ENCODE measurements at places on chromosomes 7 and 10.

- no peak for DNase-seq
Measured at GRCh38 chr10:13784067-13784466, 197.3 kb downstream of the PRPF18 start.

- no peak for DNase-seq
Measured at GRCh38 chr10:104391150-104391968, 37.7 kb downstream of the CFAP58 start.

GRCh38 chr10:81733542-81733941 lies 141.5 kb upstream of the NRG3 start:
- no peak for DNase-seq

DNA sequence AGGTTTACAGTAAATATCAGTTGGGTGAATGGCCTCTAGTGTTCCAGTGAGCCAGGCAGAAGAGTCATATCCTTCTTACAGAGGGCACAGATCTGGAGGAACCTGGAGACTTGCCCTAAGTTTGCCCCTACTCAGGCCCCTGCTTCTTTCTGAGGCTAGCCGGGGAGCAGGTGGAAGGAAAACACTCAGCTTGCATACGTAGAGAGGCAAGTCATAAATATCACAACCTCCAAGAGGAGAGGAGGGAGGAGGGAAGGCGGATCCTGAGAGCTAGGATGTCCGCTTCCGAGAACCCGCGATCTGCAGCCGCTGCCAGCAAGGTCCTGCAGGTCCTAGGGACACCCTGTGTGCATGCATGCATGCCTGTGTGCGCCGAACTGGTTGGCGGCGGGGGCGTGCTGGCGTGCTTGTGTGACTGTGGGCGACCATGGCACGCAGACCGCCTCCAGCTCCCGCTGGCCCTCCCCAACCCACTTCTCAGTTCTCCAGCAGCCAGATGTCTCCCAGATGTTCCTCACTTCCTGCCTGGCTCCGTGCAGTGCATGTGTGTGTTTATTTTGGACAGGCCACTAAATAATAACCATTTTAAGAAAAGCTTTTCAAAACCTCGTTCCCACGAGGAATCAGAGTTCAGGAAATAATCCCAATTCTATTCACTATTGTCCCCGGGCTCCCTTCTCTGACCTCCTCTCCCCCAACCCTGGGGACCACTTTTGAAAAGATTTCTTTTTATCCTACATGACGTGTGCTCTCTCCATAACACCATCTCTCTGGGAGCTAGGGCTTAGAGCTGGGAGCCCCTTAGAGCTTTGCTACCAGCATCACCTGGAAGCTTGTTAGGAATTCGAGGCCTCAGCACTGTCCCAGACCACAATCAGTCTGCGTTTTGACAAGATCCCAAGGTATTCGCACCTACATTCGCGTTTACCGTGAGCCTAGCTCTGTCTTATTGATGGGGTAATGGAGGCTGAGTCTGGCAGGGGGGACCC lies 32.4 kb downstream of the UNC5B start:
- DNase-seq = no peak

- no peak for DNase-seq
Measured at GRCh38 chr10:30830315-30831230, 201.0 kb upstream of the LYZL2 start.

- DNase-seq = no peak
Measured at GRCh38 chr7:158409816-158410330, 177.8 kb downstream of the PTPRN2 start.

- DNase-seq = no peak
Measured at GRCh38 chr10:2906974-2907373, 160.4 kb upstream of the PFKP start.

- no peak for DNase-seq
Measured at GRCh38 chr10:126932516-126932915, 27.3 kb downstream of the DOCK1 start.

- no peak for DNase-seq
Measured at GRCh38 chr7:31934551-31934950, 135.7 kb downstream of the PDE1C start.

GRCh38 chr7:157413881-157414701 lies 77.3 kb downstream of the DNAJB6 start:
- no peak for DNase-seq

- no peak for DNase-seq
Measured at GRCh38 chr10:50316695-50317648, 65.7 kb upstream of the ASAH2 start.

GRCh38 chr7:25187932-25188331 lies 40.4 kb downstream of the NPVF start:
- no peak for DNase-seq

DNA sequence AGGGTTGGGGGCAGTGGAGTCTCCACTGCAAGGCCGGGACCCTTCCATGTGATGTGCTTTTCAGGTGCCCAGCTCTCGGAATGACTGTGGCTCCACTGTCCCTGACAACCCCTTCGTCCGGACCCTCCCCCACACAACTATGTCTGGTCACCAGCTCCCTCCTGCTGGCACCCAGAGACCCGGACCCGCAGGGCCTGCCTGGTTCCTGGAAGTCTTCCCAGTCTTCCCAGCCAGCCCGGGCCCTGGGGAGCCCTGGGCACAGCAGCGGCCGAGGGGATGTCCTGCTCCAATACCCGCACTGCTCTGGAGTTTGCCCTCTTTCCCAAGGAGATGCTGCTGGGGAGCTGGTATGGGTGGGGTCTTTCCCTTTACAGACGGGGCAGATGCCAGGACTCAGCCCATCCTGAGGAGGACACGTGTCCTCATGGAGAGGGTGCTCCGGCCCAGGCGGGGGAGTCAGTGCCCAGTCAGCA lies 5.5 kb downstream of the ATP6V0E2 start:
- DNase-seq = no peak
